ENCODE measurements at places on chromosomes 2 and 18.
A peak's percentile ranks its signal among the peaks of the same experiment; 100 is the strongest.

GRCh38 chr2:239109041-239109927, 261.4 kb downstream of the TWIST2 start:
- no peak for DNase-seq

DNA sequence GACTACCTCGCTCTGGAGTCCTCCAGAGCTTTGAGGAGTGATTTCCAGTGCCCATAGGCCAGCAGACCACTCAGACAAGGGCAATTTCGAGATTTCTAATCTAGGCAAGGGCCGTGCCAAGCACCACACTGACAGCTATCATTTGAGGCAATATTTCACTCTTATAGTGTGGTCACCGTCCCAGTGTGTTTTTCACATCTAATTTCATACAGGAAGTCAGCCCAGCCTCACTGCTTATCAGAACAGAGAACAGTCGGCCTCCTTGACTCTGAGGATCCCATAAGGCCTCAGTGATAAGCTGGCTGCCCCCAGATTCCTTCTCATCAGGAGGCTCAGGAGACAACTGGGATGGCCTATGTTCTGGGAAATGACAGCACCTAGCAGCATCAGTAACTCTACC, 581 bp downstream of the CAPN14 start:
- DNase-seq = no peak

- no peak for DNase-seq
These were observed 529.1 kb downstream of the ZNF804A start for GRCh38 chr2:185127412-185127811.

DNA sequence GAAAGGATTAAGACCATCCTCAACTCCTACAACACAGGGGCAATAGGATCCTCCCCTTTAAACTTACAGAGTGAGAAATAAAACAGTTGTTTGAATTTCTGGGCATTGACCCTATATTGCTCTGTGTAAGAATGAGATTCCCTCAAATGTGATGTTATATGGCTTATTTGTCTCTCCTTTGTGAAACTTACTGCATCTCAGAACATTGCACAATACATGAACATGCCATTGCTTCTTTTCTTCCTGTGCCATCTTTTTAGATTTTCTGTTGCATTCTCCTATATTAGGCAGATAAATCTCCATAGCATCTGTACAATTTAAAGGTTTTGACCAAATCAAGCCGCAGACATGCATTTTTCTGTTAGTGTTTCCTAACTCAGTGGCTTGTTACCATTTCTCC, 941.9 kb upstream of the FANCL start:
- DNase-seq = no peak

DNA sequence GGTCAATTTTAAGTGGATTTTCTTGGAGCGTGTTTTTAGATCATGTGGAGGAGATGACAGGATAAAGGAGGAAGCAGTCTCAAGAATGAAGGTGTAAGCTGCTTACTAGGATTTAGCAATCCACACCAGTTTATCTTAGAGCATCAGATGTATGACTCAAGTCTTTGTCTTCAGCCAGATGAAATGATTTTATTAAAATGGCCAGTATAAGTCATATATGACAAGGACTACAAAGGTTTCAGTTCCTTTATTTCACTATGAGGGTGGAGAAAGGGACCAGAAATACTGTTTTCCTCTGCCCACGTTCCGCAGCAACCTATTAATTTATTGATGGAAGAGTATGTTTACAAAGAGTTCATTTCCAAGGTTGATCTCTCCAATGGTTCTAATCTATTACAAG, 970.5 kb upstream of the SLC39A10 start:
- no peak for DNase-seq

GRCh38 chr2:156704617-156705016, 268.4 kb downstream of the GPD2 start:
- DNase-seq = no peak

DNA sequence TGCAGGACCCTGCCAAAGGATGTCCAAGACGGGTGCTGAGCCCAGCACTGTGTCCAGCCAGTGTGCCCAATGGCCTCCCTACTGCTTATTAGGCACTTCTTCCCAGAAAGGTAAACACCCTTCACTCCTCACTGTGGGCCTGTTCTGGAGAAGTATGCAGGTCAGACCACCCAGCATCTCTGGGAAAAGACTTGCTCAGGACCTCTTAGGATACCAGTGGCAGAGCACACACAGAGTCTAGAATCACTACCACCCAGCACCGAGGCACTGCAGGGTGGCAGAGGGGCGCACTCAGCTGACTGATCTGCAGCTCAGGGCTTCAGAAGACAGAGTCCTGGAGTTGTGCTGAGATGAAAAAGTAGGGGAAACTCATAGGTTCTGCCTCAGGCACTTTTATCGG, 25.8 kb downstream of the XDH start:
- no peak for DNase-seq

GRCh38 chr2:104476563-104476988, 377.3 kb upstream of the POU3F3 start:
- DNase-seq = no peak

- no peak for DNase-seq
These were observed 61.2 kb downstream of the PIGN start for GRCh38 chr18:62125702-62126101.

DNA sequence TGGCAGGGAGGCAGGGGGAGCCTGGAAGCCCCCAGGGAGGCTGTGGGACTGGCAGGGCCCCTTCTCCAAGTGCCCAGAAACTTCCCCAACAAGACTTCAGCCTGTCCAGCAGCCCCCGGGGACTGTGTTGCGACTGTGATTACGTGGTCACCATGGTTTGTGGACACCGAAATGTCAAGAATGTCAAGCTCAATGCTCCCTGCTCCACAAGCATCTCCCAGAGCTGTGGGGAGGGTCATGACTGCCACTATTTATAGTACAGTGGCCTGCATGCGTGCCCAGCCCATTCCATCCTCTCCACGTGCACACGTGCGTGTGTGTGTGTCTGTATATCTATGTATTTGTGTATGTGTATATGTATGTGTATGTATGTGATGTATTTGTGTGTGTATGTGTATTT, 93.8 kb upstream of the MBOAT2 start:
- no peak for DNase-seq

GRCh38 chr18:48452861-48453323, 43.7 kb upstream of the ZBTB7C start:
- no peak for DNase-seq

- DNase-seq = no peak
These were observed 86.5 kb downstream of the MEIS1 start for GRCh38 chr2:66521291-66521922.

DNA sequence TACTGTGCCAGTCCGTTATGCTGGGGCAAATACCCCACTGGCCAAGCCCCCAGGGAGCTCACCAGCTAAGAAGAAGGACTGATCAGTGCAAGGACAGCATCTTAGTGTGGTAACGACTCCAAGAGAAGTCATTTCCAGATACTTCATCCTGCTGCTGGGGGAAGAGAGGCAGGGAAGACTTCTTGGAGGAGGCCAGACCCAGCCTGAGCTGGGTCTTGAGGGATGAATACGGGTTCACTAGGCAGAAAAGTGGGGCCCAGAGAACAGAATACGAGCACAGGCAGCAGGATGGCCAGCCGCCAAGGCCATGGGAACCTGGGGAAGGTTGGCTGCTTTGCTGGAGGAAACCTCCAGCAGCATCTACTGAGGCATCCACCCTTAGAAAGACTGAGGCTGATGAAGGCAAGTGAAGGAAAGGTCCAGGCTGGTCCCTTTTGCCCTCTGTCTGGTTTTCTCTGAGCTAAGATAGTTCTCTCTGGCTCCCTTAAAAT, 84.1 kb downstream of the GLI2 start:
- DNase-seq = no peak

DNA sequence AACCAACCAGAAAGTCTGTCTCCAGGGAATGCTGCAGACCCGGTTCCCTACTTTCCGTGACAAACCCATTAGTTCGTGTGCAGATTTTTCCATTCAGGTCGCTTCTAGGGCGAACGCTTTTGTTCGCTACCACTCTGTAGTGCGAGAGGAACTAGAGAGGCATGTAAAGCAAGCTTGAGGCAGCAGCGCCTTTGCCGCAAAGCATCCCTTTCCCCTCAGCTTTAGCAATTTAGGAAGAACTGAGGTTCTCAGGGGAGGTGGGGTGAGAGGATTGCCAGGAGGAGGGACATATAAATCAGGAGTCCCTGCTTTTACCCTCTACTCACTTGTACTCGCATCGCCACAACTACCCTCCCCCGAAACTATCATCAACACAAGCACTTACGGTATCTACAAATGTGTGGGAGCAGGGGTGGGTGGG, 748 bp upstream of the ZNF804A start:
- DNase-seq = peak; percentile 53

- DNase-seq = no peak
These were observed 43.1 kb upstream of the ATP8B1 start for GRCh38 chr18:57846258-57846657.

DNA sequence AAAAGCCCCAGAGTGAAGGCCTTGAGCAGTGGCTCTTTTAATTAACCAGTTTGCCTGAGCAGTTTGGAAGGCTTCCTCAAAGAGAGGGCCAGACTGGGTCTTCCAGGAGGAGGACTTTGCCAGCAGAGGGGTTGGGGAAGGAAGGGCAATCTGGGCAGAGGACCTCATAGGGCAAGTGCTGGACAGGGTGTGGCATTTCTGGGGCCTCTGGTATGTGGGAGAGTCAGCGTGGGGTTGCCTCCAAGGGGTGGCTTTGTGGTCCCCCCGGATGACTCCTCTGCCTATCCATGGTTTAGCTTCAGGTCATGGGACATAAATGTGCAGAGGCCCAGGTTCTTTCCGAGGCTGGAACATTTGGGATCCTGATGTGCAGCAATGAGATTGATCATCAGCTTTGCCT, 12.6 kb downstream of the GLI2 start:
- DNase-seq = no peak

Measured in NCI-H524 (cell line).